Dermis blood vessel endothelial cell (primary cell): ENCODE measurements at places on chromosomes 13 and 19. TPM values are rescaled to one million over a fixed set of nuclear protein-coding genes. Genes with fewer than 3 reads are reported as not detected.

The PSG6 gene
- not detected in 2 replicates for total RNA-seq

GRCh38 chr19:17519967-17520366 lies 8.5 kb downstream of the PGLS start:
- no peak for DNase-seq

DNA sequence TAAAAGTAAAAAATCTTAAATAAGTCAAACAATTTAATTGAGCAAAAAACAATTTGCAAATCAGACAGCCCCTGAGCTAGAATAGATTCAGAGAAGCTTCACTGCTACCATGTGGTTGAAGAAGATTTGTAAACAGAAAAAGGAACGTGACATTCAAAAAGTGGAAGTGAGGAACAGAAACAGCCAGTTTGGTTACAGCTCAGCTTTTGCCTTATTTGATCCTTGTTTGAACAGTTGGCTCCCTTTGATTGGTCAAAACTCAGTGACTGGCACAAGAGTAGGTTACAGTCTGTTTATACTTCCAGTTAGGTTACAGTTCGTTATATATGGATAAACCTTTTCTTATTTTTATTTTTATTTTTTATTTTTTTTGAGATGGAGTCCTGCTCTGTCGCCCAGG lies 5.8 kb downstream of the ZNF221 start:
- no peak for DNase-seq

DNA sequence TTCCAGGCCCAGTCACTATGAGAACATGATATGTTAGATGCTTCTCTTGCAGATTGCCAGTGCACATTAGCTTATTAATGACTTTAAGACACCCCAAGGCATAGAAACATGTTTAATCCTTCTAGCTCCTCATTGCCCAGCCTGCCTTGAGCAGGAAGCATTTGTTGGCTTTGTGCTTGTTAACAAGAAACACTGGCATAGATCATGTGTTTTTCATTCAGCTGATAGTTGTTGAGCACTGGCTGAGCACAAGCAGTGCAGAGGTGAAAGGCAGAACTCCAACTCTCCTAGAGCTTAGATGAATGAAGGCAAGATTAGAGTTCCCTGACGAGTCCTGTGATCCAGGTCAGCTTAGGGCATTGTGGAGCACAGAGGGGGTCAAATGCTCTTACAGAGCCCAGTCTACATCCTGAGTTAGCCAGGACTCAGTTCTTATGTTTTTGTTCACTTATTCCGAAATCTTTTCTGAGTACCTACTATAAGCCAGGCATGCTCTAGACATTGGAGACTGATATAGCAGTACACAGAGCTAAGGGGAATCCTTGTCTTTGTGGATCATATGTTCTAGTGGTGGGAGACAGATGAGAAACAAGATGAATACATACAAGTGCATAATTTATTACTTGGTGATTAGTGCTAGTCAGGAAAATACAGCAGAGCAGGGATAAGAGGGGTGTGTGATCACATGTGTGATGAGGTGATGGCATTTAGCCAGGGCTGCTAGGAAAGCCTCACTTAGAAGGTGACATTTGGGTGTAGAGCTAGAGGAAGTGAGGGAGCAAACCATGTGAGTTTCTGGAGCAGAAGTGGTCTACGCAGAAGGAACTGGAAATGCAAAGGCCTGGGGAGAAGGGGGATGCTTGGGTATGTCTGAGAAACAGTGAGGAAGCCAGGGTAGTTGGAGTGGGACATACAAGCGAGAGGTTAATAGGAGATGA lies 101.2 kb downstream of the WASF3 start:
- DNase-seq: no peak

DNA sequence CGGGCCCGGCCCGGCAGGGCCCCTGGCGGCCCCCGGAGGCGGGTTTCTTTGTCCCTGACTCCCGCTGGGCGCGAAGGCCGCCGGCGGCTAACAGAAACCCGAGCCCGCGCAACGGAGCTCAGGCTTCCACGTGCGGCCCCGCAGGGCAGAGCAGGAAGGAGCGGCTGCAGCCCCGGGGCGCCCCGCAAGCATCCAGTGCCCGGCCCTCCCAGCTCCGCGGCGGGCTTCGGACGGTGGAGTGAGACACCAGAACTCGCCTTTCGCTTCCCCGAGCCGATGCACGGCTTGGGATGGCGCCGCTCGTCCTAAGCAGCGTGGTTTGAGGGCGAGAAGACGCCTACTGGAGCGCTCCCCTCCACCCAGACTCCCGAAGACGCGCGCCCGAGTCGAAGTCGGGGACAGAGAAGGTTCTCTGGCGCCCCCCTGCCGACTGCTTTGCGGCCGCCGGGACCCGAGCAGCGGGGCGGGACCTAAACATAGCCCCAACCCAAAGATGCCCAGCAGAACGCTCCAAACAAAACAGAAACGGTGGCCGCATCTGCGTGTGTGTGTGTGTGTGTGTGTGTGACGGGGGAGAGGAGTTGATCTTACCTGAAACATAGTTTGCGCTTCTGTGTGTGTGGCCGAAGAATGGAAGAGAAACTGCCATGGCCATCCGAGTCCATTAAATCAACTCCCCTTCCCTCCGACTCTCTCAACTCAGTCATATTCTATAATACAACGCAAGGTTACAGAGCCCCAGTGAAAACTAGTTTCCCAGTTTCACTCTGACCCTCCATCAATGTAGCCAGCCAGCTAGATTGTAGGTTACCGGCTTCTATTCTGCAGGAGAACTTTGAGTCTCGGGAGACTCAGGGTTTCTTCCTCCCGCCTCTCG lies 629 bp upstream of the FGF9 start:
- peak; percentile 60 for DNase-seq
